ENCODE measurements at places on chromosomes 2 and 18.

DNA sequence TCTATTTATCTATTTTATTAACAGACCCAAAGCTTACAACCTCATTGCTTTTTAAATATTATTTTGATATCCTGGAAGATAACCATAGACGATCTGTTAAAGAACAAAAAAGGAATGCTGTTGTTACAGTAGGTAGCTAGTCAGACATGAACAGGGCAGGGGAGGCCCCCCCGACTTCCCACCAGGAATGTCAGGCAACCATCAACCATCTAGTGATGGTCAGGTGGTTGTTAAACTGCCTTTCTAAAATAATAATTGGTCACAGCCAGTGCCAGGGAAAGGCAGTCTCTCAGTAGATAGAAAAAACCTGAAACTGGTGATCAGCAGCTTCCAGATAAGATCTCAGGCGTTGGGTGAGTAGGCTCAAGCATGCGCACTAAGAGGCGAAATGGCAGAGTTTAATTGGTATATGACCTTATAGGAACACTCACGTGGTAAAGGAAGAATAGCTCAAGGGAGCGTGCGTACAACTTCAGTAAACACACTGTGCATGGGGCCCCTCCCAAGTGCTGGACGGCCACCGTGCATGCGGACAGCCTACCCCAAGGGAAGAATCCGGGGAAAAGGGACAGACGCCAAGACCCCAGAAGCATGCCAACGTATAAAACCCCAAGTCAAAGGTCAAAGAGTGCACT lies 32.5 kb upstream of the CCL20 start:
- DNase-seq = no peak

DNA sequence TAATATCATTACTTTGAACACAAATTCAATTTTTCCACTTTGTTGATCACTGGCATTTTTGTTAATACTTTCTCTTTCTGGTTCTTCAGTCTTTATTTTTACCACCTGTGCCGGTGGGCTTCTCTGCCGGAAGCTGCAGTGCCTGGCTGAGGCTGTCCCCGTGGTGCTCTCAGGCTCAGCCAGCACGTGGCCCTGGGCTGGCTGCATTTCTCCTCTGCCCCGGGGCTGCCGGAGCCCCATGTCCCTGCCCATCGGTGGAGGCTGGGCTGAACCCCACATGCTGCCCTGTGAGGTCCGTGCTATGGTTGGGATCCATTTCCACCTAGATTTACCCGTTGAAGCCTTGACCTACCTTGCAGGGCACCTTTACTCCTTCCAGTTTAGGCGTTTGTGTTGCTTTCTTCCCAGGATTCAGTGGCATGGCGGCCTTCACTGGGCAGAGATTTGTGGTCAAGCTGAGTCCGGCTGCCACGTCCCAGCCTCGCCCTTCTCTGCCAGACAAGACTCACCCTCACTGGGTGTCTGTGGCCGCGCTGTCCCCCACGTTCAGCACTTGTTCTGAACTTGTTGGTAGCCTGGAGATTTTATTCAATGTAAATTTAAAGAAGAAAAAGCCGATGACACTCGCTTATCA lies 12.8 kb upstream of the TMEM18 start:
- DNase-seq = no peak

DNA sequence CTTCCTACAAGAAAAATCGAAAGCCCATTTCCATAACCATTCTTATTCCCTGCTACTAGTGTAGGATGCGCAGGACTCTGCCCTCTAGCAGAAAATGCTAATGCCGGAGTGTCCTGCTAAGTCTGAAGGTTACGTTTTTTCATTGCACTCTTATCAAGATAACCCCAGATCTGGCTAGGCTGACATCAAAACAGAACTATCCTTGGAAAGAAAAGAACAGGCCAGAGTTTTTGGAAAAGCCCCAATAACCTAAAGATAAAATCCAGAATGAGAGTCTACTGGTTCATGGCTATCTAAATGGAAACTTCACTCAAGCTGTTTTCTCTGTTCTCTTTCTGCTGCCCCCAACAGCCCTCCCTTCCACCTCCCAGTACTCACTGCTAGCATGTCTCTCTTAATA lies 913 bp downstream of the RNF152 start:
- no peak for DNase-seq

- DNase-seq = no peak
Observed at GRCh38 chr2:133459590-133459989, 108.7 kb downstream of the NCKAP5 start.

- DNase-seq = peak; percentile 79
Observed at GRCh38 chr2:47344890-47345589, 57.9 kb upstream of the MSH2 start.

GRCh38 chr18:36711014-36711725 lies 117.6 kb downstream of the TPGS2 start:
- no peak for DNase-seq

DNA sequence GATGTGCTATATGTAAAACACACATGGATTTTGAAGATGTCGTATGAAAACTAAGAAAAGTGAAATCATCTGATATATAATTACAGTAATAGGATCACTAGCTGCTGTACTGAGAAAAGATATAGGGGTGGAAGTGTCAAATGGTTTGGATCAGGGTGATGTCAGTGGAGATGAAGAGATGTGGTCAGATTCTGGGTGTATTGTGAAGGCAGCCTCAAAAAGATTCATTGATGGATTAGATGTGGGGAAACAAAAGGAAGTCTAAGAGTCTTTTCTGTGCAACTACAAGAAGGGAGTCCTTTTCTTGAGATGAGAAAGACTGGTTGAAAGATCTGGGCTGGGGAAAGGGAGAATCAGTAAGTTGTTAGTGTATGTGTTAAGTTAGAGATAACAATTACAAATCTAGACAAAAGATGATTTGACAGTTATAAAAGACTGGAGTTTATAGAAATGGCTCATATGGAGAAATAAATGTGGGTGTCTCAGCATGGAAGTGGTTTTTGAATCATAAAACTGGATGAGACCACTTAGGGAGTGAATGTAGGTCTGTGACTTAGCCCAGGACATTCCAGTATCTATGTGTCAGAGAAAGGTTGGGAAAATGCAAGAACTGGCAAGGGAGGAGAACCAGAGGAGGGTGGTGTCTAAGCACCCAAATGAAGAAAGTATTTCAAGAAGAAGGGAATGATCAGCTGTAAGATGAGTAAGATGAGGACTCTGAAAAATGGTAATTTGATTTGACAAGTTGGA lies 347.4 kb downstream of the PARD3B start:
- DNase-seq = no peak

GRCh38 chr2:220504938-220505503 lies 877.6 kb downstream of the SLC4A3 start:
- no peak for DNase-seq
